ENCODE measurements at places on chromosomes 11 and 22.

GRCh38 chr11:65503368-65503948 lies 4.6 kb downstream of the MALAT1 start:
- DNase-seq = no peak

GRCh38 chr11:134363161-134363560 lies 31.4 kb downstream of the GLB1L2 start:
- no peak for DNase-seq

DNA sequence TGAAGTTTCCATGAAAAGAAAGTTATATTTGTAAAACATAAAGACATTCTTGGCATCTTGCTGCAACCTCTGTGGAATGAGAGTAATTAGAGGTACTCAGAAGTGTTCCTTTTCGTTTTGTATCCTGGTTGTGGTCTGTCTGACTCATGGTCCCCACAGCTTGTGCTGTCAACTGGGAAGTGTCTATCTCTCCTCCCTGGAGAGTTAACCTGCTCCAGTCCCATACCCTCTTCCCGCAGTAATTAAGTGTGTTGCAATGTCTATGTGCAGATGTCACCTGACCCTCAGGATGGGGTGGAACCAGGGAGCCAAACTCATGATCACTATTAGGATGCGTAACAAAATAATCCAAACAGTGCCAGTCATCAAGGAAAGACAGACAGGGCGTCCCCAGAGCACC lies 23.0 kb upstream of the ZDHHC13 start:
- DNase-seq = no peak

GRCh38 chr11:76799066-76799804 lies 16.1 kb downstream of the TSKU start:
- peak; percentile 37 for DNase-seq

- no peak for DNase-seq
These were observed 133.1 kb downstream of the MICAL2 start for GRCh38 chr11:12243486-12243885.

Measured in dermis microvascular lymphatic vessel endothelial cell (primary cell).